CD4-positive, alpha-beta T cell treated with Interleukin-4 for 1 hour (primary cell): ENCODE measurements at places on chromosomes 7 and 10.

DNA sequence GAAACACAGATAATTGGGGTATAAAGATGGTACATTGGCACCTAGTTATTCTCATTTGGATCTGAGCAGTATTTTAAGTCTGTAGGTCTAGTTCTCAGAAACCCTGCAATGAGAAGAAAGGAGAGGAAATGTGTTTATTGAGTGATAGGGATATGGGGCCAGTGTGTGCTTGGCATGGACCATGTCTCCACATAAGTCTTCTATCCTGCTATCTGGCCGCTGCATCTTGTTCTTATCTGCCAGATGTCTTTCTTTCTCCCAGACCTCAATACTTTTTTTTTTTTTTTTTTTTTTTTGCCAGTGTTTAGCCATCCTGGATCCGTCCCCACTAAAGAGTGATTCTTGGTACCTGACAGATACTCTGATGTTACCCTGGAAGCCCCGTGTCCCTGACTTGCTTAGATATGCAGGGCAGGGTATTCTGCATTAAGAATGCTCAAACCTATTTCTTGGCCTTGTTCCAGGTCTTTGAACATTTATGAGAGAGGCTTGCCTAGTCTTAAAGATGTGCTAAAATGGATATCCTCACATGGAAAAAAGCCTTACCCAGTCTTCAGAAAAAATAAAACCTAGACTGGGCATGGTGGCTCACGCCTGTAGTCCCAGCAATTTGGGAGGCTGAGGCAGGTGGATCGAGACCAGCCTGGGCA, 10.0 kb downstream of the MTURN start:
- DNase-seq = no peak

DNA sequence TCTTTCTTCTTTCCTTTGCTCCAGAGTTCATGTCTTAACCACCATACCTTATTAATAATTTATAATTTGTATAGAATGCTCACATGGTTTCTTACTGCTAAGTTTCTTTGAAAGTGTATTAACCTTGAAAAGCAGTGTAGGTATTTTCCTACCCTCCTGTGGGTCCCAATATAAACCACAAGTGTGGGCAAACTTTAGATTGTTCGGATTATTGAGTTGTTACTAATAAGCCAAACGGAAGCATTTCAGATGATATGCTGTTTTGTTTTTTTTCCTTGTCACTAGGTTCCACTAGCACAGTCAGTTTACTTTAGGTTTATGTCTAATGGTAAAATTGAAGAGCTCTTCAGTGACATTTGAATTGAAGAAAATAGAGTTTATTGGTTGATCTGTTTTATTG, 10.2 kb downstream of the SSBP1 start:
- DNase-seq = no peak

DNA sequence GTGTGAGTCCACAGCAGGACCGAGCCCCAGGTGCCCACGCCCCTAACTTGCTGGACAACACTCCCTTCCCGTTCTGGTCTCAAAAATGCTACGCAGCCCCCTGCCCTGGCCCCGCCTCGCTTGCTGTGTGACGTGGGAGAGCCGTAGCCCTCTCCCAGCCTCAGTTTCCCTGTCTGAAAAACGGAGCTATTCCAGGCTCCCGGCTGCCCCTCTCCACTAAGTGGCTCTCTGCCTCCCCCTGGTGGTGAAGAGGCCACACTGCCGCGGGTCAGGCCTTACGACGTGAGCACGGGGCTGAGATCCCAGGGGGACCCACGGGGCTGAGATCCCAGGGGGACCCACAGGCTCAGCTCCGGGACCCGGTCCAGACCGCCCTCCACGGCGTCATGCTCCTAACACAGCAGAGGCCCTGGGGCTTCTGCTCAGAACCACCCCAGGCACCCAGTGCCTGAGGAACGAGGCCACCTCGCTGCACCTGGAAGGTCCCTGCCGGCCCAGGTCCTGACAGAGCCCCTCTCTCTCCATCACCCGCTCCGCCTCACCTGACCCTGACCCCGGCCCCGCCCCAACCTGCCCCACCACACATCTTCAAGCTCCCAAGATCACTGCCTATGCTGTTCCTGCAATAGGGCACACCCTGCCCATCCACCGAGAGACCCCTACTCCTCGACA, 26.7 kb downstream of the MICALL2 start:
- peak; percentile 74 for DNase-seq

- DNase-seq = no peak
These were observed 63.0 kb downstream of the PIP4K2A start for GRCh38 chr10:22651276-22651980.

- no peak for DNase-seq
These were observed 24.0 kb downstream of the HOXA1 start for GRCh38 chr7:27071622-27072390.

DNA sequence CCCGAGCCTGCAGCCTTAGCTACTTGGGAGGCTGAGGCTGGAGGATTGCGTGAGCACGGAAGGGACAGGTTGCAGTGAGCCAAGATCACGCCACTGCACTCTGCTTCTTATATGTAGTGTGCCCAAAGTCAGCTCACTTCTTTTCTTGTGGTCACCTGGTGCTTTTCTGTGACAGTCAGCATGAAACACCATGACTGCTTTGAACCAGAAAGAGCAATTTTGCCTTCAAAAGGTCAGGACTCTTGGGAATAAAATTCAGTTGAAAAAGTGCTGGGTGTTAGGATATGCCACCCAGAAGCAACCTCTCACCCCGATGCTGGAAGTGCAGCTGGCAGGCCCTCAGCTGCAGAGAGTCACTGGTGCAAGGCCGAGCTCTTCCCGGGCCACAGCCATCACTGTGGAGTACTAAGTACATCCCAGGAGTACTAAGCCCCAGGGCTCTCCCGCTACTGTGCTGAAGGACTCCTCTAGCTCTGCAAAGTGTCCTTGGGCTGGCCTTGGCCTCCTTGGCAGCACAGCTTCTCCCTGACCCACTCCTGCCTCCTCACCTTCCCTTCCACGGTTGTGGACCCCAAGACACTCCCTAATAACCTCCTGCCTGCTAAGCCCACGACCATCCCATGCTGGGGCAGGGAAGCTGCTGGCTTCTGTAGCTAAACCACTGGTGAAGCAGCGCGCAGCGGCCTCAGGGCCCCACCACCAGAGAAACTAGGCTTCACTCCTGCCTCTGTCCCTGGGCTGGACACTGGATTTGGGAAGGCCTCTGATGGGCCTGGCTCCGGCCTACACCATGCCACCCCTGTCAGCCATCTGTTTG, 17.6 kb upstream of the GDI2 start:
- no peak for DNase-seq

DNA sequence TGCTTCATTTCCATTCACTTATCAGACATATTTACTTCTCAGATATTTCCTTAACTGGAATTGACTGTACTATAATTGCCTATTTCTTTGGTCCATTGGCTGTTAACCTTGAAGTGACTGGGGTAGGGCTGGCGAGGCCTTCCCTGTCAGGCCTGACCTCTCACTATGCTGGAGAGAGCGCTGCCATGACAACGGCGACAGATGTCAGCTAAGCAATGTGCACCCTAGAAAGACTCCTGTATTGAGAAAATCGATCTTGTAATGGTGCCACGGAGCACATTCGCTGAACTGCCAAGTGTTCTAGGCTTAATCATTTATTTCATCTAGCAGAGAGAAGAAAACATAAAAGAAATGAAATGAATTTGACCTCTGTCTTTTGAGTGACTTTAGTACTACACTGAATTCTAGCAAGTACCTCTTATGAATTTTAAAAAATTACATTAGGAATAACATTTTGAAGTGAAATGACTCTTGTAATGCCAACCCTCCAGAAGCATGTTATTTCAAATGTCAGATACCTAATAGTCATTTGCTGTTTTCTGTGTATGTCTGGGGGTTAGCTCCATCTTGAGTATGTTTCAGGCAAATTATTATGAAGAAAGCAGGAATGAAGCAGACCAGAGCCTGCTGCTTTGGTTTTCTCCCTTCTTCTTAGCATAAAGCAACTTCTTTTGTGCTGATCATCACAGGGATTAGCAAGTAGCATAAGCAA, 148.0 kb downstream of the SNX10 start:
- no peak for DNase-seq

DNA sequence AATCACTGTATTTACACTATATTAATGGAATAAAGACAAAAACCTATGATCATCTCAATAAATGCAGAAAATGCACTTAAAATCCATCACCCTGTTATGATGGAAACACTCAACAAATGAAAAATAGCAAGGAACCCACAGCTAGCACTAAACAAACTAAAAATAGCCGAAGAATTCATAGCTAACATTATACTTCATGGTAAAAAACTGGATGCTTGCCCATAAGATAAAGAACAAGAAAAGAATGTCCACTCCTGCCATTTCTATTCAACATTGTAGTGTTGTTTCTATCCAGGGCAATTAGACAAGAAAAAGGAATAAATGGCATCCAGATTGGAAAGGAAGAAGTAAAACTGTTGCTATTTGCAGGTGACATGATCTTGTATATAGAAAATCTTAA, 142.1 kb downstream of the STK31 start:
- DNase-seq = no peak
